Activated CD4-positive, CD25-positive, alpha-beta regulatory T cell treated with anti-CD3 and anti-CD28 coated beads, Interleukin-2, amount 50 U/mL, for 72 hours (primary cell): ENCODE measurements at places on chromosomes 12 and 14.

GRCh38 chr12:67592228-67593011 is 56.1 kb upstream of the DYRK2 start:
- DNase-seq = no peak

DNA sequence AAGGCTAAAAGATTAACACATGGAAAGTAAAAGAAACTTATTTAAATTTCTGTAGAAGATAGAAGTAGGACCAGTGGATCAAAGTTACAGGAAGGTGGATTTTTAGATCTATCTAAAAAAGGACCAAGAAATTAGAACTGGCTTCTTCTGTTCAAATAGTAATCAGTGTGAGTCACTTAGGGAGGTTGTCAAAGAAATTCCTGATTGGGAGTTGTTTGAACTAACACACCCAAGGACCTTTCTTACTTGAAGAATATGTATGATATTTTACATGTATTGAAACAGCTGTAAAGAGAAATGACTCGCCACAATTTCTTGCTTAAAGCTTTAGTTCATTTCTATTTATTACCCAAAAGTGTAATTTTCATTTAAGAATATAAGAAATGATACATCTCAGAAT is 256.9 kb downstream of the RAD51B start:
- DNase-seq = no peak

- DNase-seq = no peak
These were observed 5.4 kb upstream of the ERO1A start for GRCh38 chr14:52700701-52701172.

GRCh38 chr12:118219772-118220171 is 83.8 kb downstream of the PEBP1 start:
- DNase-seq = no peak

GRCh38 chr12:53218551-53219291 is 11.7 kb upstream of the ITGB7 start:
- no peak for DNase-seq

DNA sequence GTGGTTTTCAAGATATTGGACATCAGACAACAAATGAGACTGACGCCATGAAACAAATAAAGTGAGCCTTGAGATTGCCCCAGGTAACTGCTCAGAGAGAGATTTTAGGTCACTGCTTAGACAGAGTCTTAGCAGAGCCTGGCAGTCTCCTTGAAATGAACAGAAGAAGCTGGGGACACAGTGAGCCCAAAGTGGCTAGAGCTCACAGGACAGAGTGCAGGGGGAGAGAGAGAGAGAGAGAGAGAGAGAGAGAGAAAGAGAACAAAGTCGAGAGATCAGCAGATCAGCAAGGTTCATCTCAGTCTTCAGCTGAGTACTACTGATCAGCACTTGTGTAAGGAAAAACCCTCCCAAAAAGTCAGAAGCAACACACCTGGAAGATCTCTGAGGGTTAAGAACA is 147.4 kb downstream of the RMST start:
- DNase-seq = no peak

- no peak for DNase-seq
These were observed 138.5 kb downstream of the KICS2 start for GRCh38 chr12:64083285-64084210.

GRCh38 chr12:80041692-80042091 is 57.6 kb upstream of the OTOGL start:
- no peak for DNase-seq

- DNase-seq = no peak
These were observed 3.1 kb downstream of the DDIT3 start for GRCh38 chr12:57517187-57517586.

- DNase-seq = no peak
These were observed 181.3 kb downstream of the CCDC59 start for GRCh38 chr12:82176761-82177490.

DNA sequence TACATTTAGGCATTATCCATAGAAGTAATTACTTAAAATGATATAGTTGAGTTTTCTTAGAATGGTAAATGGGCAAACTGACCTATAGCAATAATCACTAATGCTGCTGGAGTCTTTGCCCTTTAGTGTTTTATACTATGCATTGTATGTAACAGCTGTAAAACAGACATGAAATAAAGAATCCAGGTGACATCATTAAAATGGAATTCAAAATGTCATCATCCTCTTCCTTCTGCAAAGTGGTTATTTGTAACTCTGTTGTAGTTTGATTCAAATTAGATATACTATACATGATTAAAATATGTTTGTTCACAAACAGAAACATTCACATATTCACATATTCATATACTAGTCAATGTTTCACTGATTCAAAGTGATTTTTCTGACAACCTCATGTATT is 598.8 kb downstream of the SLC16A7 start:
- no peak for DNase-seq

DNA sequence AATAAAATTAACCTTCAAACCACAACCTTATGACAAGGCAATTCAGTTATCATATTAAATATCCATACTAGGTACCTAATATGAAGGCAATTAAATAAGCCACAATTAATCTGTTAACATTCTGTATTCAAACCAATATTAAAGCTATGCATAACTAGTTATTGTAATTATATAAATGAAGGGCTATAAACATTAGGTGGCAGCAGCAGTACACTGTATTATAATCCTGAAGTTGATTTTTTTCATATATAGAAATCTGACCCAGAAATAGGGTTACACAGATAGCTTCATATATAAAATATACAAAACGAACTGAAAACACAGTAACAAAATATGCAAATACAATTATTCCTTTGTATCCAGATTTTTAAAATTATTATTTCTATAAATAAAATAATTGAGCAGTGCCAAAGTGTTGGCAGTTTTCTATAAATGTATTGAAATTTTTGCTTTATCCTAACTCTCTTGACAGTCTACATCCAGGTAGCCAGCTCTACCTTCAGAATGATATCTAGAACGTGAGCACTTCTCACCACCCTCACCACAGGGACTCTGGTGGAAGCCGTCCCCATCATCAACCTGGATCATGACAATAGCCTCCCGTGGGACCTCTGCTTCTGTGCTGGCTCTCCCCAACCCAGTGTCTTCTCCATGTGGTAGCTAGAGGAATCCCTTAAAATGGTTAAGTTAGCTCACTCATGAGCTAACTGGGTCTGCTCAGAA is 136.2 kb downstream of the MED13L start:
- DNase-seq = no peak

DNA sequence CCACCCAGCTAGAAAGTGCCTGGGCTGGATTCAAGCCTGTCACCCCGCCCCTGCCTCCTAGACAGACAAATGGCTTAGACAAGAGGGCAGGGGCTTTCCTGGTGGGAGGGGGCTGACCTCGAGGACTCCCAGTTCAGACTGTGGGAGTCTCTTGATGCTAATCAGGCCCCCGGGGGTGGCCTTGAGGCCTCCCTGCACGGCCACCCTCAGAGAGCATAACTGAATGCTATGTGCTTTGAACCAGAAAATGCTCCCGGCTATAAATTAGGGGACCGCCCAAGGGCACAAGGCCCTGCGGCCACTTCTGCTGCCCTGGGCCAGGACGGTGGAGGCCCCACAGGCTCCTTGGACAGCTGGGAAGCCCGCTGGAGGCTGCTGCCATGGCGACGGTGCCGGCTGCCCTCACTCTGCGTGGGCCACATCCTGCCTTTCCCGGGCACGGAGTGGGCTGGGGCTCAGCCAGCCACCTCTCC is 111.0 kb upstream of the NCOR2 start:
- no peak for DNase-seq

DNA sequence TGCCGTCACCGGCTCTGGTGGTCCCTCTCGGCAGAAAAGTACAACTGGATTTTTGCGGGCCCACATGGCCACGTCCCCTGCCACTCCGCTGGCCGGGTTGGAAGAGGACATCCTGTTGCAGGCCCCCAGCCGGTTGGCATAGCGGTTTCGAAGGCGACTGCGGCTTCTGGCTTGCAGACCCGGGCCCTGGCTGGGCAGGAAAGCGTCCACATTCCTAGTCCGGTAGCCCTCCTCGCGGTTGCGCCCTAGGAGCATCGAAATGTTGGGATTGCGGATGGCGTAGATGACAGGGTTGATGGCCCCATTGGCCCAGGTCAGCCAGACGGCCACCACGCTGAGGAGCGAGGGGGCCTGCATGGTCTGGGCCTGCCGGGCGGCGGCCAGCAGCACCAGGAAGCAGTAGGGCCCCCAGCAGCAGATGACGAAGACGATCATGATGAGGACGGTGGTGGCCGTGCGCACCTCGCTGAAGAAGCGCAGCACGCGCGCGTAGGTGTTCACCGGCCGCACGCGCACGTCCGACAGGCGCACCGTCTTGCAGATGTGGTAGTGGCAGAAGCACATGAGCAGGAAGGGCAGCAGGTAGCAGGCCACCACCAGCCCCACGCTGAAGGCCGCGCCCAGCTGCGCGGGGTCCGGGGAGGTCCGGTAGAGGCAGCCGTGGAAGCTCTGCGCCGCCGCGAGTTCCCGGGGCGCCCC is 1.2 kb downstream of the GPR135 start:
- DNase-seq = no peak
